Activated gamma-delta T cell treated with anti-CD3 and anti-CD28 coated beads, Interleukin-2, amount 50 U/mL, for 16 hours (primary cell): ENCODE measurements at places on chromosomes 2 and 18.
A peak's percentile ranks its signal among the peaks of the same experiment; 100 is the strongest.

- DNase-seq: no peak
These were observed 1359.7 kb upstream of the NRXN1 start for GRCh38 chr2:52391621-52392020.

GRCh38 chr18:9048236-9048635 is 54.3 kb upstream of the NDUFV2 start:
- DNase-seq: no peak

GRCh38 chr2:240412975-240413812 is 22.3 kb upstream of the GPC1 start:
- DNase-seq: no peak

GRCh38 chr2:23760736-23761135 is 166.2 kb downstream of the ATAD2B start:
- no peak for DNase-seq

DNA sequence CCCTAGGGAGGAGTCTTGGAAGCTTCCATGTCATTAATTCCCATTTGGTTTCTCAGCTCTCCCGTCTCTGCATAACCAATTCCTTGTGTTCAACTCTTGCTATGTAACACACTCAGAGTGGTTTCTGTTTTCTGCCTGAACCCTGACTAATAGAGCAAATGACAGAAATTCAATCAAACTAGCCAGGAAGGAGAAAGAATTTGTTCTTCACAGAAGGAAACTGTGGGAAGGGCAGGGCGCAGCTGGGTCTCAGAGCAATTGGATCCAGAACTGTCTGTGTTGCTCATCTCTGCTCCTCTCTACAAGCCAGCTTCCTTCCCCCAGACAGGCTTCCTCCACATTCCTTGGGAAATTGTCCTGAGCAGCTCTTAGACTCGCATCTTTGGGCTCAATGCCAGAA is 269.8 kb downstream of the TNS1 start:
- DNase-seq: no peak

GRCh38 chr2:202133200-202133908 is 60.3 kb downstream of the KIAA2012 start:
- no peak for DNase-seq

DNA sequence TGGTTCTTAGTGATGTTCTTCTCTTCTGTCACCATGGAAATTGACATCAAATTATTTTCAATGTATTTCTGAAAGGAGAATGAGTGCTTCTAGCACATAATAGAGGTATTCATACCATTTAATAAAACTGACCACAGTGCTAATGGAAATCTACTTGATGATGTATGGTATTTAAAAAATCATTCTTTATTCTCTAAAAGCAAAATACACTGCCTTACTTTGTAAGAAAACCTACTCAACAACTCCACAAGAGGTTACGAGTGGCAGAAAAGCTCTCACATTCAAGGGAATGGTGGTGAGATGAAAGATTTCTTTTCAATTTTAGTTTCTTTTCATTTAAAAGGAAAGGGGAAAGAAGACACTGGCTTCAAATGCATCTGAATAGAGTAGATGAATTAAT is 382.3 kb upstream of the CHST9 start:
- no peak for DNase-seq

GRCh38 chr2:217061916-217062505 is 202.1 kb upstream of the TNP1 start:
- no peak for DNase-seq

DNA sequence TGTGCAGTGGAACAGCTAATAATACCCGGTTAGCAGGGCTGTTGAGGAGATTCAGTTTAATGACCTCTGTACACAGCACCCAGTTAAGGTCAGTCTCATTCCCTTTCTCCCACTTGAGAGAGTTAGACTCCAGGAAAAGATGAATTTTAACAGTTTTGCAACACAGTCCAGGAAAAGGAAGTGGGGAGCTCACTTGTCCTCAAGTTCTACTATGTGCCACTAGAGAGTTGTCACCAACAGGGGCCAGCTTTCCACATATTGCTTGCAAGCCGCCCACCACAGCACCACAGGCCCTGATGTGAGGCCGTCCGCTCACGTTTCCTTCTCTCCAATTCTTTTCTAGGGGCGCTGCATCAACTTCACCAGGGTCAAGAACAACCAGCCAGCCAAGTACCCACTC is 142.1 kb downstream of the GFPT1 start:
- no peak for DNase-seq

GRCh38 chr2:178584666-178585065 is 104.4 kb downstream of the PLEKHA3 start:
- no peak for DNase-seq

- DNase-seq: no peak
These were observed 151.8 kb upstream of the KCTD1 start for GRCh38 chr18:26700201-26700600.

DNA sequence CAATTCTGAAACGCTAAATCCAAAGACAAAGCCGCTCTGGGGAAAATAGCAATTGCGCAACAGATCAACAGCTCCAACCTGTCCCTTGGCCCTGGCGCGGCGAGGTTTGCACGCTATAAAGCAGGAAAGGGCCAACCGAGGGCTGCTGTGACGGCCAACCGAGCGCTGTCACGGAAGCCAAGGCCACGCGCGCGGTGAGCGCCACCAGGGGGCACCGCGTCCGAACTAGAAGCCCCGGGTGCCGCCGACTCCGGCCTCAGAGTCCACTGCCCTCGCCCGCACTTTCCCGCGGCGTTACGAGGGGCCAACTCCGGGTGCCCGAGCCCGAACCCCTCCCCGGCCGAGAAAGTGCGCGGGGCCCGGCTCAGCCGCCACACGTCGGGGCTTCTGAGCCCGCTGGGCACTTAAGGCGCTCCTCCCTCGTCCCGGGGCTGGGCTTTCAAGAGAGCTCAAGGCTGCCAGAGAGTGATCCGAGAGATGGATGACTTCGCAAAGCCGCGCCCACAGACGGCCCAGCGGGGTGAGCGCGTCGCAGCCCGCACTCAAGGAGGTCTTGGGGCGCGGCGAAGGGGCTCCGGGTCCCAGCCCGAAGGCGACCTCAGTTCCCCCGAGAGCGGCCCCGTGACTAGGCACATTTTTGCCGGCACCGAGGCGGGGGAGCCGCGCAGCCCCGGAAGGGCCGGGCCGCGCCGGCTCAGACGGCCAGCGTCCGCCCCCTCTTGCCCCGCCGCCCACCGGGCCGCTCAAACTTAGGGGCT is 897 bp downstream of the NFE2L2 start:
- DNase-seq: peak; percentile 94

DNA sequence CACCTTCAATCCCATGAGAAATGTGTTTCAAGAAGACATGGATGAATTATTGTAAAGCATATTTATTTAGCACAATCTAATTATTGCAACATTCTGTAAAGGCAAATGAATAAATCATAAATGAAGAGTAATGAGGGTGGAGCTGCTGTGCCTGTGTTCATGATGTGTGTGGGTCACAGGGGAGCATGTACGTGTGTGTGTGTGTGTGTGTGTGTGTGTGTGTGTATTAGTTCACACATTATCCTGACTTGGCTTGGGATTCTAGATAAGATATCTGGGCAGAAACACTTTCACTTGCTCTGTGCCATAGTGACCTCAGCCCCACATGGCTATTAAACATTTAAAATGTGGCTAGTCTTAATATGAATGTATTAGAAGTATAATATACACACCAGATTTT is 361.8 kb downstream of the ALK start:
- no peak for DNase-seq

DNA sequence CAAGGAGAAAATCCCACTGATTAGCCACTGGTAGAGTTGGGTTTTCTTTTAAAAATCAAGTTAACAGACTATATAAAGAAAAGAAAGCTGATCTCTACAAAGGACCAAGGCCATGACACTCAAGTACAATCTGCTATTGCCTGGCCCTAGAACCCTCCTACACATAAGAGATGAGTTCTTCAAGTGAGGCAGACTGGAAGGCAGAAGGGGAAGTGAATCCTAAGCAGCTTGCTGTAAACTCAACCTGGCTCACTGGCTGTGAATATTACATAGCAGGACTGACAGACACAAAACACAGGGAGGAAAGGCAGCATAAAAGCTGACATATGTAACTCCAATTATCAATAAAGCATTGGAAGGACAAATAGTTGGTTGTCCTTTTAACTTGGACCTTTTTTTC is 65.4 kb downstream of the TRIP12 start:
- no peak for DNase-seq

- no peak for DNase-seq
These were observed 4.5 kb upstream of the TMSB10 start for GRCh38 chr2:84900971-84901370.

GRCh38 chr18:38386146-38386545 is 820.5 kb upstream of the CELF4 start:
- no peak for DNase-seq

DNA sequence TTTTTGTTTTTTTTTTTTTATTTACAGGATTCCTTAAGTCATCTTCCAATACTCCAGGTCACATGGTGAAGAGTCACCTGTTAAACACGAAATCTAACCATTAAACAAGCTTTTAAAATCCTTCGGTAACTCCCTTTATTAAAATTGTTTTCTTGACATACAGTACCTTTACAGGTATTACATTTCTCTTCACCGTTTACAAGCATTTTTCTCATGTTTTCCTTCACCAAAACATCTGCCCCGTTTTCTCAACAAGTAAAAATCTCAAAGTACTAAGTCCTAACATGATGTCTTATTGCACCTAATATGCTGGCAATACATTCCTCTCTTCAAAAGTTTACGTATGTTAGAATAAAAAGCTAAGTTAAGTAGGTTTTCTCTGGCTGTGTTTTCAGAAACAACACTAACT is 1.1 kb downstream of the PUM2 start:
- no peak for DNase-seq

DNA sequence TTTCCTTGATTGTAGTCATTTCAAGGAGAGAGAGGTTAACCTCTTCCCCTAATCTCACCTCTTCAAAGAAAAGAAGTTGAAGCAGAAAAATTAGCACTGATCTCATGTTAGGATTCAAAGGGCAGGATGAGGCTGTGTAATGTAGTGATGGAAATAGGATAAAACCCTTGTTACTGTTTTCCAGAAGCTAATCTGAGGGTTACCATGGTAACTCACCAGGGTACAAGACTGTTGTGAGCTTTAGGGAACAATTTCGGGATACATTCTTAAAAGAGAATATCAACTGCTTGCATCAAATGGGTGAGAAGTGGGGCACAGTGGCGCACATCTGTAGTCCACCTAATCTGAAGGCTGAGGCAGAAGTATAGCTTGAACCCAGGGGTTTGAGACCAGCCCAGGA is 64.9 kb upstream of the SLC39A10 start:
- no peak for DNase-seq
